Effector CD4-positive, alpha-beta T cell (primary cell): ENCODE measurements at places on chromosomes 7 and 10.
A peak's percentile ranks its signal among the peaks of the same experiment; 100 is the strongest.

- DNase-seq = no peak
Measured at GRCh38 chr7:13639396-13639795, 350.1 kb downstream of the ETV1 start.

DNA sequence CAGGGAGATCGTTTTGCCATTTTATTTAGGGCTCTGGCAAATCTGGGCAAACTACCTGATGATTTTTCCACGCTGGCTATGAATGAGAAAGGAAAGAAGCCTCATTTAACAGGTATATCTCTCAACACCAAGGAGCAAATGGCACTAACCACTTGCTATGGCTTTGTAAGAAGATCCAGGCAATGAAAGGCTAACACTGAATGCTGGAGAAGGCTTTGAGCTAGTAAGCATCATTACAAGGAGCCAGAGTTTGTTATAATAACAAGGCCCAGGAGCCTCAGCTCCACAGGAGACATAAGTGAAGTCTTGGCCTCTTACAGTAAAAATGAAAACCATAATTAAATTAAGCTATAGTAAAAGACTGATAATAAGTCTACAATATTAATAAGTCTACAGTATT, 123.1 kb downstream of the CNOT4 start:
- DNase-seq = no peak

- no peak for DNase-seq
Measured at GRCh38 chr10:5691786-5692185, 7.1 kb downstream of the TASOR2 start.

GRCh38 chr7:82109288-82109687, 334.3 kb downstream of the CACNA2D1 start:
- DNase-seq = no peak

- no peak for DNase-seq
Measured at GRCh38 chr7:85750454-85750949, 563.6 kb upstream of the SEMA3D start.

DNA sequence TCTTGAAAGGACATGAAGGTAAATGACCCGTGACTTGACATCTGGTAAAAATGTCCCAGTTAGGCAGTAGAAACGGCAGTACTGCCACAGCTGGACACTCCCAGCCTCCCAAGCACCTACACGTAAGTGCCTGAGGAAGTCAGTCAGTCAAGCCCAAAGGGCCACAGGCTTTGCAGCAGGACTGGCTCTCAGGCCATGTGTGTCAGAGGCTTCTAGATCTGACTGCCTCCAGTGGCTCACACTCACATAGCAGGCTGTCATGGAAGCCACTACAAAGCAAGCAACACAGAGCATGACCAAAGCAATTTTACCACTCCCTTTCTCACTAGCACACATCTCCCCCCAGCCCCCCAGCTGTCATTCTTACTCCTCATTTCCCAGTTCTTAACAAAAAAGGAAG, 17.8 kb upstream of the CCNJ start:
- DNase-seq = no peak

- no peak for DNase-seq
Measured at GRCh38 chr7:45066409-45066808, 22.4 kb downstream of the NACAD start.

DNA sequence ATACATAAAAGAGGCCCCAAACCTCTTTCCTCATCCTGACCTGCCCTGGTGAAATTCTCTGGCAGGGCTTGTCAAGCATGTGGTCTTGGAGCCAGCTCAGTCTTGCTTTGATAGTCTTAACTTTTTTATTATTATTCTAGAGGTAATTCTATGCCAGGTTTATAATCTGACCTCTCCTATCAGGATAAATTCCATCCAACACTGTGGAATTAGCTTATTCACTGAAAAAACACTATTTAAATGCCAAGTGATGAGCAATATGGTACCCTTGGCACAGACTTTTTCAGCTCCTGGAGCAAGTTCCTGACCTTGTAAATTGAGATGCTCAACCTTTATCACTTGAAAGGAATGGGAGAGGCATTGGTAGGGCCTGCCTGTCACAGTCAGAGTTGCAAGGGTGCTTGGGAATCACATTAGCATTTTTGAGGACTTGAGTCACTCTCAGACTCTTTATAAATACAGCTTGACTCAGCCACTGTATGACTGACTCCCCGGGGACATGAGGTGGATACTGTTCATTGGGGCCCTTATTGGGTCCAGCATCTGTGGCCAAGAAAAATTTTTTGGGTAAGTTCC, at the start of gene CPA4:
TSS of gene CPA4 (plus strand) at position 480 of the 576 bp plus-strand sequence. CDS start at position 500, 20 bp downstream.
- DNase-seq = no peak

DNA sequence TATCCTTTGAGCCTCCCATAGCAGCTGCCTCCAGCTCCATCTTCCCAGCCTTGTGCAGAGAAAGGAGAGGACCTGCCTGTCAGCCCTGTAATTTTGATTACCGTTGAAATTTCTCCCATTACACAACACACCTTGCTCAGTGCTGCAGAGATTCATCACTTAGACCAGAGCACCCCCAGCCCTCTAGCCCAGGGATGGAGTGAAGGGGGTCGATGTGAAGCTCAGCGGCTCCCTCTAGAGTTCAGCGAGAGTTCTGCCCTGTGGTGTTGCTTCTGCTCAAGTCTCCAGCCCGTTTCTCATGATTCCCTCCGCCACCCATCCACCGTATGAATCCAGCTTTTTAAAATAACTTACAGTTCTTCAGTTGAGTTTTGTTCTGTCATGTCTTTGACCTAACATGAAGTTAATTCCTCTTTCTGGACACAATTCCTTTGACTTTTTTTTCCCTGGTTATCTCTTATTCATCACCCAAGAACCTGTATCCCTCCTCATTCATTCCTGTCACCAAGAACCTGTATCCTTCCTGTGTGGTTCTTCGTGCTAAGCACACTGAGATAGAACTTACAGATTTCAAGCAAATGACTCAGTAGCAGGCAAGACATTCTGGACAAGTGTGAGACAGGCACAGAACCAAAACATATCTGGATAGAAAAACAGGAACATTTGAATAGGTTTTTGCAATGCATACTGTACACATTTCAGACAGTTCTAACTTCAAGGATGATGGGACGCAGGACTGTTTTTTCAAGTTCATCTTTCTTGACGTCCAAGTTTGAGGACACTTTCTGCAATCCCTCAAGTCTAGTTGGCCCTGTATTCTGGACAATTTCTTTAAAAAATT, 35.0 kb upstream of the ZNF32 start:
- no peak for DNase-seq

- no peak for DNase-seq
Measured at GRCh38 chr10:43667317-43667731, 18.6 kb upstream of the ZNF32 start.

DNA sequence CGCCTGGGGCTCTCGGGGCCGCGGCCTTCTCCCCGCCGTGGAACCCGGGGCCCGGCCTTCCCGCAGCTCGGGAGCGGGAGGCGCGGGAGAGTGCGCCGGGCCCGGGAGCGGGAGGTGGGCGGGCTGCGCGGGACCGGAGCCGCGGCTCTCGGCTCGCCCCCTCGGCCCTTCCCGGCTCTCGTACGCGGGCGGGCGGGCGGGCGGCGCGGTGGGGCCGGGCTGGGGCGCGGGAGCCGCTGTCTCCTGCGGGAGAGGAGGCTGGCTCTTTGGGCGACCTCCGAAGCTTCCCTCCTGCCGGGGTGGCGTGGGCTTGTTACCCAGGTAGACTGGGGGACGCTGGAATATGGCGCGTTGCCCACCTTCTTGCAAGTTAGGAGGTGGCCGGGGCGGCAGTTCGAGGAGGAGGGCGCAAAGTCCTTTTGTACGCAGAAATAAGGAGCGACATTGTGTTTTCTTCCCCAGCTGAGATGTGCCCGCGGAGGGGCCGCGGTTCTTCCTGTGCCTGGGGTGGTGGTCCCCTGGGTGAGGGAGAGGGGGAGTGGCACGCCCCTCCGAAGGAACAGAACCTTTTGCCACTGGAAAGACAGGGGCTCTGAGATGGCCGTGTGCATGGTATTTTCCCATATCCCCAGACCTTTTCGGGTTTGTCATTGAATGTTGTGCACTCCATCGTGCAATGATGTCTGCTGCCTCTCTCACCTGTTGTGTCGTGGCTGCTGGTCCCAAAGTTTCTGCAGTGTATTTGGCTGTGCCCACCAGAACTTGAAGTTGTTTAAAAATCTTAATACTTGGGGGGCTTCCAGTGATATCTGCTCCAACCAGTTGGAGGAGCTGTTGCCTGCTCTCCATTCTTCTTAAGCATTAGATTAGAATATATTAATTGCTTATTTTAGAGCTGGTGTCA, 844 bp downstream of the NRF1 start:
- DNase-seq = peak; percentile 12

DNA sequence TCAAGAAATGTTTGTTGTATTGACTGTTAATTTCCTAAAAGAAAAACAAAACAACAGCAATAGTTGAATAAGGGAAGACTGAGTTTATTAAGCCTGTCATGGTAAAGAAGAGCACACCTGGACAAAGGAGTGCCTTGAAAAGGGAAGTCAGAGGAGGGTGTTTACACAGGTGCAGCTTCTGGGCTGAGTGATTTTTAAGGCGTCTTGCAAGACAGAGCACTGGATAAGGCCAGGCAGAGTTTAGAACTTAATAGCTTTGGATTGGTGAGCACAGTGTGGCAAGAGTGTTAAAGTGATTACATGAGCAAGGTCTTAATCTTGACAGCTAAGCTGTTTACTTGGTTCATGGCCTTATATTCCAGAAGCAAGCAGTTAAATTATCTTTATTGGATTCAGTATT, 423.2 kb downstream of the CNTNAP2 start:
- DNase-seq = no peak

GRCh38 chr7:155339474-155339873, 41.8 kb downstream of the INSIG1 start:
- DNase-seq = no peak

DNA sequence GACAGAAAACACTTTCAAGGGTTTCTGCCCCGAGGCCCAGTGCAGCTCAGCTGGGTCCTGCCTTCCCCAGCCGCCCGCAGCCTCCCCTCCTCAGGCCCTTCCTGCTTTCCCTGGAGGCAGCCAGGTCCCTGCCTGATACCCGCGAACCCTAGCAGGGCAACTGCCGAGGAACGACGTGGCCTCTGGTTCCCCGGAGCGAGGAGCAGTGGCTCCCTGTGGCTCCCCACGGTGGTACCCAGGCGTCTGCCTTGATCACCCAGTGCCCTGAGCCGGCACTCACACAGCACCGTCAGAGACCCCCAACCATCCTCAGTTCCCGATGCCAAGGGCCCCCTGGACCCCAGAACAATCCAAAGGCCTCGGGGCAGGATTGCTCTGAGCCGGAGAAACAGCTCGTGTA, 58.3 kb downstream of the CFAP46 start:
- no peak for DNase-seq
